ENCODE measurements at places on chromosomes 1 and 21.

DNA sequence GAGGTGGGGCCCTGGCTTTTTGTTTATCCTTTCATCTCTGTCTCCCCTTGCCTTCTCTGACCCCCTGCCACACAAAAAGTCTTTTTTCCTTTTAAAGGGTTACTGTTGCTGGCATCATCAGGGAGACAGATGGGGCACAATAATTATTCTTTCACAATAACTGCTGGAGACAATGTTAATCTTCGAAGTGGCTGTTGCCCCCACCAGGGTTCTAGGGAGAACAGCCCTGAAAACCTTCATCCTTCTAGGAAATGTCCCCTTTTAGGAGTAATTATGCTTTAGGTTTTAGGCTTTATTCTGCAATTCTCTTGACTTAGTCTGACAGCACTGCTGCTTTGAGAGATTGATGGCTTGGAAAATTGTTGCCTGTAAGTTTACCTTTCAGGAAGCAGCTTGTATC lies 150.0 kb downstream of the NOS1AP start:
- no peak for DNase-seq

DNA sequence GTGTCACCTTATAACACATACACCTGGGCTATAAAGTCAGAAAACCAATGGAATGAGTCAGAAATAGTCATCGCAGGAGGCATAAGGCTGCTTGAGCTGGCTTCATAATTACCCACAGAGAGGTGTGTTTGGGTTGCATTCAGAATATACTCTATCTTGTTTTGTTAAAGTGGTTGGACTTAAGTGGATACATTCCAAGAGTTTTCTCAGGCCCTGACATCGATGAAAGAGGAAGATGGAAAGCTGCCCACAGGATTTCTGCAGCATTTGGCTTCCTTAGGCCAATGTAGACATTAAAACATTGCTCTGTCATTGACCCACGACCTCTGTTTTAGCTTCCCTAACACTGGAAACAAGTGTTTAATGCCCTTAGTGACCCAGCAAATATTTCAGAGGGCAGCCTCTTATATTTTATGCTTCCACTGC lies 18.6 kb upstream of the BCL10 start:
- no peak for DNase-seq

DNA sequence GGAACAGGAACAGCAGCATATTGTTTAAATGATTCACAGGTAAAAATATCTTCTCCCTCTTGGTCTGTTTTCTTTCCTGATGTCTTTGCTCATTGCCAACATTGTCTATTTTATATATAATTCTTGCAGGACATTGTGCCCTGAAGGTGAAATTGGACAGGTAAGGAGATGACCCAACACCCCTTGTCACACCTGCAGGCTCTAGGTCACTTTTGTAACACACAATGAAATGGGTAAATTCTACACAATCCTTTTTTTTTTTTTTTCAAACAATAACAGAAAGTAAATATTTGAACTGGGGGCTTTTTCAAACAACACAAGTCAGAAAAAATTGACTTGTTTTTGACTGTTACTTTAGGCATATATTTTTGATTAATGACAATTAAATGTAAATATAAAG lies 62.9 kb upstream of the ERG start:
- no peak for DNase-seq

DNA sequence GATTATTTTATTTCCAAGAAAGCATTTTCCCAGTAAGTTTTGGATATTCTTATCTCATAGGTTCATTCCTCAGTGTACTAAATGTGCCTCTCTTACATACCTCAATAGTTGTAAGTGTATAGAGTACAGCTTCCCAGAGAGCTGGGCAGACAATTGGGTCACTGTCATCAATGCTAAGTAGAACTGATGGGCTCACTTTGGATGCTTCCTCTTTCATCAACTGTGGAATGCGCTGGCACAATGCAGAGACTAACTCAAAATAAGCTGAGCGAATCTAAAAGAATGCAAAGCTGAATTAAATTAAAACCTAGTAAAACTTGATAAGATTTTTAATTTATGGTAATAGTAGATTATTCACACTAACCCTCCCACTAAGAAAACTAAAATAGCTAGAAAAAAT lies 21.5 kb downstream of the LTN1 start:
- no peak for DNase-seq

GRCh38 chr1:234277161-234277868 lies 95.9 kb upstream of the COA6 start:
- no peak for DNase-seq

DNA sequence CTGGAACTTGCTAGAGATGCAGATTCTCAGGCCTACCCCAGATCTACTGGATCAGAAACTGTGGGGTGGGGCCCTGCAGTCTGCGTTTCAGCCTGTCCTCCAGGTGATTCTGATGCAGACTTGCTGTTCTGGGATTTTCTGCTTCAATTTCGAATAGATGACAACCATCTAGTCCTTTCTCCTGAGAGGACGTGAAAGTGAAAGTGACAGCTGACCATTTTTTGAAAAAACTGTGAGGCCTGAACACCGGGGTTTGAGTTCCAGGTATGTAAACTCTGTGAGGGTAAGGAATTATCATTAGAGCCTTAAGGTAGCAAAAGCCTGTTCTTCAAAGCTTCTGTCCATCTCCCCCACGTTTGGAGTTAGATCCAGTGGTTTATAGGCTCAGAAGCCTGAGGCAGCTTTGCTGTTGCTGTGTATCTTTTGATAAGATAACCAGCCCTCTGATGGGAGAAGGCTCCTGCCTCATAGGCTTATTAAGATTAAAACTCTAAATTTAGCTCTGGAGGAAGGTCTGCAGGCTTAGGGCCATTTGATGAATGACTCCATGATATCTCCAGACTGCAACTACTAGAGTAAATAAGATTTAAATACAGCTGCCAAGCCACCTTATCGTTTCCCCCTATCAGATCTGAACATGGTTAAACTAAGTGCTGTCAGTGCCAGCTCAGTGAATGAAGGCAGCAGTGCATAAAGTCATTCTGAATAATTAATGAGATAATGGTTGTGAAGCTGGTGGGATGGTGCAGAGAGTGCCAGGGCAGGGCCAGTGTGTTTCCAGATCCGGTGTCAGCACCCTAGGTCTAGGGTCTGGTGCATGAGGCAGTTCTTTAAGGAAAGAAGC lies 335.2 kb downstream of the HHAT start:
- DNase-seq, result no peak

GRCh38 chr1:209266590-209267205 lies 316.8 kb upstream of the CAMK1G start:
- DNase-seq, result no peak
